GF-D8 (cell line): ENCODE measurements at places on chromosomes 1 and 21.

- no peak for DNase-seq
Measured at GRCh38 chr1:158952416-158952815, 21.1 kb downstream of the PYHIN1 start.

GRCh38 chr21:29586696-29587095, 288.0 kb downstream of the BACH1 start:
- DNase-seq: no peak

GRCh38 chr1:94707321-94708298, 112.5 kb upstream of the SLC44A3 start:
- no peak for DNase-seq

- DNase-seq: no peak
Measured at GRCh38 chr21:36914244-36915013, 52.0 kb downstream of the HLCS start.

- no peak for DNase-seq
Measured at GRCh38 chr1:67939186-67939743, 106.0 kb upstream of the GNG12 start.

DNA sequence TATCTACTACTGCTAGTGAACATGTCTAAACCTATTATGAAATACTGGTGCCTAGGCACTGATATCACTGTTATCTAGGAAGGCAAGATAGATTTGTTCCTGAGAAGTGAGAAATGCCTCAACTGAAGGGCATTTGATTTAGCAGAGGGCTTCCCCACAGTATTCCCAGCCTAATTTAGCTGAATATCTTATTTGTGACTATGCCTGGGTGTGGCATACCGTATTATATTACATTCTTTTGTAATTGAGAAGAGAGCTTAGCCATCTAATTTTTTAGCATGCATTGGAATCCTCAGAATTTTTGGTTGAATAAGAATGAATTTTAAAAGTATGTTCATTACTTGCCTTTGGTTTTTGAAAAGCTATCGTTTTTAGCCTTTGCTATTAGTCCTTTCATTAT, 99.1 kb downstream of the ZP4 start:
- no peak for DNase-seq

DNA sequence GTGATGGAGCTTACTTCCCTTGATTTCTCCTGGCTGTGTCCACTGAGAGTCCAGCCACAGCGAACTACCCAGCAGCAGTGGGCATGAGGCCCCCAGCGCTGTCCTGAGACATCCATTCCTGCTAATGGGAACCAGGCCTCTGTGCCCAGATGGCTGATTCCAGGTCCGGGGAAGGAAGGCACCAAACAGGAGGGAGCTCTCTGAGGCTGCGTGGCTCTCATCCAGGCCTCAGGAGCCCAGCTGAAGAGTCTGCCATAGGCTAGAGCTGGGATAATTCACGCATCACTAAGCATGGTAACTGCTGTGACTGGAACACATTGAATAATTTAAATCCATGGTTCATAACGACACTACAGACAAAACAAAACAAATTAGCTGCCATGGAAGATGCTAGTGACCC, 24.7 kb upstream of the LRRC47 start:
- DNase-seq: no peak
